ENCODE measurements at places on chromosomes 2 and 18.

DNA sequence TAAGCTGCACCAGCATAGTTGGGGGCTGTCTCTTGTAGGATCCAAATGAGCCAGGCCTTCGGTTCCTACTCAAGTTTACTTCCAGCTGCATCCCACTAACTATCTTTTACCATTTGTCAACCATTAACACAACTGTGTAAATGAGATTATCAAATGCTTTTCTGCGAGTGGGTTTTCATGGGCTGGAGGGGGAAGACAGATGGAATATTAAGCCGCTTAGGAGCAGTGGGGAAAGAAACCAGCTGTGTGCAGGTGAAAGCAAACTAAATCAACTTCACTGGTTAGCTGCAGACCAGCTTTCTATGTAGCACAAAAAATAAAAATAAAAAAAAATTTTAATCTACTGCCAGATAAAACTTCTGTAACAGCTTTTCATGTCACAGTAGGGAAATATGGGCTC is 307.3 kb upstream of the FBXO11 start:
- no peak for DNase-seq

DNA sequence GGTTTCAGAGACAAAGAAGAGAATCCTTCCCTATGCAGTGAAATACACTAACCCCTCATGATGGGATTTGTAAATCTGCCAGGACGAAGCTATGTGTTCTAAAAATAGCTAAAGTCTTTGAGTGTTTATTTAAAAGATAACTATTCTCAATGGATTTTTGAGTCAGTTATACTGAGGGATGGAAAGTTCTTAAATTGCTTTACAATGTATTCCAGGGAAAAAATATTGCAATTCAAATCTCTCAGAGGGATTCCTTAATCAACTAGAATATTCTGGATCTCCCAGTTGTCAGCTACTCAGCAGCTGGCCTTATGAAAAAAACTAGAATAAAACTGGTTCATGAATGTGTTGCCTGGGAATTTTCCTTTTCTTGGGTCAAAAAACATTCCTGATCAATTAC is 312.4 kb downstream of the PLCL1 start:
- no peak for DNase-seq

DNA sequence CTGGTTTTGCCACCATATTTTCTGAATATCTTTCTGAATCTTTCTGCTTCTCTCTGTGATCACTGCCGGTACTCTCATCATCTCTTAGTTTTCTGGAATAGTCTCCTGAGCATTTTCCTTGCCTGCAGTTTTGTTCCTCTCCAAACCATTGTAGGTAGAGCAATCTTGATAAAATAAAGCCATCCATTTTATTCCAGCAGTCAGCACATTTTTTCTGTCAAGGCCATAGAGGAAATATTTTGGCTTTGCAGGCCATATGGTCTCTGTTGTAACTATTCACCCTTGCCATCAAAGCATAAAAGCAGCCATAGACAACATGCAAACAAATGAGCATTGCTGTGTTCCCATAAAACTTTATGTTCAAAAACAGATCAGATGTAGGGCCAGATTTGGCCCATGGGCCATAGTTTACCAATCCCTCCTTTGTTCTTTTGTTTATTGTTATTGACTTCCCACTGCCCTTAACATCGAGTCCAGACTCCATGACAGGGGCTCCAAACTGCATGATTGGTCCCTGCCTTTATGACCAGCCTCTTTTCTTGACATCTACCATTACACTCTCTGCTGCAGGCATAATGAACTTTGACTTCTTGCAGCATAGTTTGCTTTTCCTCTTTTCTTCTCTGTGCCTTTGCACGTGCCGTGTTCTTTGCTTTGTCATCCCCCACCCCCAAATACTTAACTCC is 29.8 kb downstream of the TMEM87B start:
- DNase-seq = no peak

DNA sequence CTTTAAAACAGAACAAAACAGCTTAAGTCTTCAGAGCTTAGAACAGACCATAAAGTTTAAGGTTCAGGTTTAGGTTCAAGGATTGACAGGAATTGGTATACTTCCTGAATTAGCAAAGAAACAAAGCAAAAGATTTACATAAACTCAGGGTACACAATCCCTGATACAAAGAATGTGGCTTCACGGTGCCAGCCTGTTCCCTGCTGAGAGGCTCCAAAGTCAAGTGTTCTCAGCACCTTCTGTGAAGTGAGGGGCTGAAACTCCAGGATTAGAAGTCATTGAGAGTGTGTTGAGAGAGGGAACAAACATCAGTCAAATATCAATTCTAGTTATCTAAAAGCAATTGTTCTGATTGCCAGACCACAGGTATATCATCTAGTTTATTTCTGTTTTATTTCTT is 35.7 kb downstream of the DYNAP start:
- DNase-seq = no peak

- DNase-seq = no peak
These were observed 57.1 kb downstream of the ST3GAL5 start for GRCh38 chr2:85831735-85832134.

DNA sequence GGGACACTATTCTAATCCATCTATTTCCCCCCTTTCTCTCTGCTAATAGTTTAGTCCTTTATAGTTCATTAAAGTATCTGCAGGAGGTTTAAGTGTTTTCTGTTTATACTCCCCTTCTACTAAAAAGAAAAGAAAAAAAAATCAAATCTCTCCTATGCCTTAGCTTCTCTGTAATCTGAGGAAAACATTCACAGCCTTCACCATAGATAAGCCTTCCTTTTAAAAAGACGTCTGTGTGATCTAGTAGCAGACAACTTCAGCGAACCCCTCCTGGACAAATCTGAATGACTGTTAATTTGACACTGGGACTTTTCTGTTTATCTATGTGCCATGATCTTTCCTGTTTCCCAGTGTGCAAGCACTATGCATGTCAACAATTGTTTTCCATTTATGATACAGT is 70.4 kb upstream of the CDH19 start:
- no peak for DNase-seq

DNA sequence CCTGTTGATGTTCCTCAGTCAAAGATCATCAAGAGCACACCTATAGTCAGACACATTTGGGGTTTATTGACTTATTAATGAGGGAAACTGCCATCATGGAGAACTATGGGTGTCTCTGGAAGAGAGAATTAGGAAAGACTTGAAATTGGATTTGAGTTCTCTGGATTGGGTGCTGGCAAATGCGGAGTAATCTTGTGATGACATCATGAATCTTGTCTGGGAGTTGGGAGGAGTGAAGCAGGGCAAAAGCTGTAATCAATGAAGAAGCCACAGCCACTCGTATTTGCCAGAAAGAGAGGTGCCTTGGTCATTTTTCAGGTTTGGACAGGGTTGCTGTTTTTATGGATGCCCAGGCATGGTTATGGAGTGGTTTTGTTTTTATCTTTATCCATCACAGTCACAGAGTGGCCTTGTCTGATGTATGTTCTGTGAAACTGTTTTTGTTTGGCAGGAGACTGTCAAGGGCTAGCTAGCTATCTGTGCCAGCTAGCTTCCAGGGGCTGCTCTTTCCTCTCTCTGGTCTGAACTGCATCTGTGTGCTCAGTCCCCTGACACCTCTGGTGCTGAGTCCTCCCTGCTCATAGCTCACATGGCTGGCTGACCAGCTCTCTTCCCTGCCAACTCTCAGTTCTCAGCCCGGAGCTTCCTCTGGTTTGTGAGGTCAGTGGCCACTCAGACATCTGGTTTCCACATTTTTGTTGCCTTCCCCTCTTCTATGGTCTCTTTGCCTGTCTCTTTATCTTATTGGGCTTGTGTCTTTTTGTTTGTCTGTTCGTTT is 193.4 kb upstream of the RMP24 start:
- no peak for DNase-seq

- no peak for DNase-seq
These were observed 194.5 kb upstream of the STK17B start for GRCh38 chr2:196365923-196366322.

DNA sequence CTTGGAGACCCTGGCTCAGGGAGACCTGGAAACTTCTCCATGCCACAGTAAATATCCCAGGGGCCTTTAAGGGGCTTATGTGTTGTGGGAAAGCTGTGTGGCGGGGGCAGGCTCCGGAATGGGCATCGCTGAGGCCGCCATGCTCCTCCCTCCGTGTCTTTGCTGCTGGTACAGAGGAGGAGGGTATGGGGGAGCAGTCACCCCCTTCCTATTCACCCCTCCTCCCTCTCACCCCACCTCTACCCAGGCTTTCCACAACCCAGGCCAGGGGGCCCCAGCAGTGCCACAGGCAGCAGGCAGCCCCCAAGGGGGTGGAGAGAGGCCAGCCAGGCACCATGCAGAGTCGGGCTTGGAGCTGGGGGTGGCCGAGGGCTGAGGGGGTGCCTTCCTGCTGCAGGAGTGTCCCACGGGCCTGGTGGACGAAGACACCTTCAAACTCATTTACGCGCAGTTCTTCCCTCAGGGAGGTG is 28.0 kb upstream of the FAHD2A start:
- no peak for DNase-seq

Measured in cortex of kidney (tissue), 1 donor.